Activated CD4-positive, alpha-beta T cell treated with anti-CD3 and anti-CD28 coated beads, Interleukin-2, amount 10 ng/mL, durations not matched to agents 7 days and 5 days (primary cell): ENCODE measurements at places on chromosomes 12 and 14. TPM values are rescaled to one million over a fixed set of nuclear protein-coding genes. Genes with fewer than 3 reads are reported as not detected.

DNA sequence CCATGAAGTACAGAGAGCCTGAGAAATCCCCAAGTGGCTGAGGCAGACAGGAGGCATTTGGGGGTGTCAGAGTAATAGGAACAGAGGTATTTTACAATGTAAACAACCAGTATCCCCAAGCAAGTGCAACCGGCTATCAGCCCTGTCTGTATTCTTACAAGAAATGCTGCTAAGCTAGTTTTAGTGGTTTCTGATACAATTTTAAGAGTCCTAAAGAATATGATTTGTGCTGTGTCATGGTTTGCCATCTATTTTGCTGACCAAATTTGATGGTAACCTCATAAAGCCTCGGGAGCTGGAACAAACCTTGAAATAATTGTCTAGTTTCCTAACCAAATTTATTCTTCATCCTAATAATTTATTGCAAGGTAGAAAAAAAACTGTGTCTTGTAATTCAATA, 46.7 kb upstream of the EGLN3 start:
- DNase-seq, result no peak

DNA sequence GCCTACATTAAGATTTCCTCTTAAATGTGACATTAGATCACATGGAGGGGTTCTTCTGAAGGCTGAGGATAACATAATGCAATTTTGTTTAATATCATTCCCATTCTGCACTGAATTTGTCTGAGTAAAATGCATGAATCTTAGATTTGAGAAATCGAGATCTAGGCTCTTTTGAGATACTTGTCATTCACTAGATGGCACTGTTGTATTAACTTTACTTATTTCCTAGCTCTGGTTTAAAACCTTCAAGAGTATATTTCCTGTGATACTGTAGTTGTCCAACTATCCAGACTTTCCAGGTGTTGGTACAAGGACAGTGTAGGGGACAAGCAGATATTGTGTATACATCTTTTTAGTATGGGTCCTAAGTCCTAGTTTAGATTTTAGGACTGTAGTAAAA, 91.7 kb upstream of the SEL1L start:
- no peak for DNase-seq

- no peak for DNase-seq
Observed at GRCh38 chr14:105199093-105199492, 18.0 kb upstream of the NUDT14 start.

Gene HOXC4
- not detected for total RNA-seq

Gene CCDC196
- not detected for total RNA-seq

Gene RD3L
- total RNA-seq, result not detected

Gene LRIG3
- not detected for total RNA-seq

Gene SERPINA1
- 4.1 TPM for total RNA-seq

- no peak for DNase-seq
Observed at GRCh38 chr14:99930420-99931274, 134.6 kb upstream of the EVL start.

DNA sequence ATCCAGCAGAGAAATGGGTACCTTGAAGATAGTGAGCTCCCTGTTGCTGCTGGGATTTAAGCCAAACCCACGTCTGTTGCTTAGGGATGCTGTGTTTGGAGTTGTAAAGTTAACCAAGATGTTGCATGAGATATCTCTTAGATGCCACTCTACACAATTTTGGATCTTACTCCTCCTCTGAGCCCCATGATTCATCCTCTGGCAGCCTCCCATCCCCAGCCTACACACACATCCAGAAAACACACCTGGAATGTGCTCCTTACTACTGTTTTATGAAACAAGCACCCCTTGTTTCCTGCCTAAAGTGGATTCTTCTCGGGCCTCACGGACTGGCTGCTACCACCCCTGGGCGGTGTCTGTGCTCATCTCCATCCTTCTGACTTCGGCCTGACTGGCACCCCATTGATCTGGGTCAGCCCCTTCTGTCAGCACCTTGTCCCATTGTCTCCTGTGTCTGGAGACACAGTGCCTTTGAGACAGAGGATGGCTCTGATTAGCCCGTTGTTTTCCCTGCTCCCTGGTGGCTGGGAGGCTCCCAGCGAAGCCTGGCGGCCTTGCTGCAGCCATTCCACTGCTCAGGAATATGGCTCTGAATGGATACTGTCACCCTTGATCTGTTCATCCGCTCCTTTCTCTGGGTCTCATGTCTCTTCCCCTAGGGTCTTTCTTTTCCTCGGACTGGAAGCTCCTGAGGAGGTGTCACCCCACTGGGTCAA, 24.3 kb downstream of the TSPAN9 start:
- DNase-seq, result no peak

- DNase-seq, result peak; percentile 32
Observed at GRCh38 chr14:72513965-72514659, 379.8 kb downstream of the DPF3 start.

DNA sequence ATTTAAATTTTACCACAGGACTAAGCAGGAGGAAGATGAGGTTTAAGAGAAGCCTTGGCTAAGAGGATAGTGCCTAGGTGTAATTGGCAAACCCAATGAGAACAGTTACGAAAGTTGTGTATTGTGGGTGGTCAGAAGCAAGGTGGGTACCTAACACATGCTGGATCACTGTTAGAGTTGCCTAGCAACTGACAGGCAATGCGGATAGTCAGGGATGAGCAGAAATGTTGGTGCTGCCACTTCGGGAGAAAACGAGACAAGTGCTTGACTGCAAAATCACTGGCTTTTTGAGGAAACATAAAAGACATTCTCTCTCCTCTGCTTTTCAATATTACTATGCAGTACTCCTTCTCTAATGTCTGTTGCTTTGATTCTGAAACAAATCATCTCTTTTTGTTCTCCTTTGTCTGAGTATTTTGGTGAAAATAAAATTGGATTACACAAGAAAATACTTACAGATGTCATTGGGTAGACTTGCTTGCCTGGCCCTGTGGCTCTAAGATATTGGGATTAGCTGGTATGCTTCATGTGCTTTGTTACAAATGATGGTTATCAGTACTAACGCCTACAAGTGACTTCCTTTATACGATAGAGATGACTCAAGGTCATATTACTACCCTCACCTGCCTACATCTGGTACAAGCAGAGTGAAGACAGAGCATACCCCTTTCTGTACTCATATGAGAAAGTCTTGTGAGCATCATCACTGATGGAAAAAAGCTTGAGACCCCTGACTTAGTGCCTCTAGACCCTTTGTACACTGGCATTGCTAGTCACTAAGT, 48.0 kb downstream of the TDP1 start:
- no peak for DNase-seq

Gene LRRK2
- total RNA-seq, result not detected

GRCh38 chr12:105234197-105234596, 1.8 kb downstream of the APPL2 start:
- DNase-seq, result no peak

Gene CCDC184
- 0.17 TPM for total RNA-seq

Gene C12orf50
- total RNA-seq, result not detected
